ENCODE measurements at places on chromosomes 13 and 19.

- no peak for DNase-seq
Observed at GRCh38 chr13:112724788-112725345, 35.0 kb downstream of the ATP11A start.

- DNase-seq = peak; percentile 46
Observed at GRCh38 chr13:97245011-97245410, 22.9 kb downstream of the MBNL2 start.

DNA sequence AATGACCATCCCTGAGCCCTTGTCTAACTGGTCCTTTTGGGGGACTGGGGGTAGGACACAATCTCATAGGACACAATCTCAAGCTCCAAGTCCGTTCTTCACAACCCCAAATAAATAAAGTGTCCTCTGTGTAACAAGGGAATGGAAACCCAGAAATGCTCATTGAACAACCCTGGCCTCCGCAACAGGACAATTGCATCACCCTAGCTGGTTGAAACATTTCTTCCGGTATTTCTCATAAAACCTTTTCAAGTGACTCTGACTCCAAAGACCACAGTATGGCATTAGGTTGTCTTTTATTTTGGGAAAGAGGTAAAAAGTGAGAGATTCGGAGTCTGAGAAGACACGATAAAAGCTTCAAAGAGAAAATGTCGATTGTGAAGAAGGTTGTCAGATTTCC is 186.6 kb downstream of the ZNF536 start:
- no peak for DNase-seq

DNA sequence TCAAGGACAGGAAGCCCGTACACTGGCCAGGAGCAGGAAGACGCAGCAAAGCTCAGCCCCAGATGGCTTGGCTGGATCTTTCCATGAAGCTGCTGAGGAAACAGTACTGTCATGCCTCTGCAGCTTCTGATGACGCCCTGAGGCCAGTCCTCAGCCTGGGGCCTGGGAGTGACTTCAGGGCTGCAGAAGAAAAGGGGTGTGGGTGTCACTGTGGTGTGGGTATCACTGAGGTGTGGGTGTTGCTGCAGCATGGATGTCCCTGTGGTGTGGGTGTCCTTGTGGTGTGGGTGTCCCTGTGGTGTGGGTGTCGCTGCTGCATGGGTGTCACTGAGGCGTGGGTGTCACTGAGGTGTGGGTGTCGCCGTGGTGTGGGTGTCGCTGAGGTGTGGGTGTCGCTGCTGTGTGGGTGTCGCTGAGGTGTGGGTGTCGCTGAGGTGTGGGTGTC is 12.0 kb upstream of the GAS6 start:
- no peak for DNase-seq

DNA sequence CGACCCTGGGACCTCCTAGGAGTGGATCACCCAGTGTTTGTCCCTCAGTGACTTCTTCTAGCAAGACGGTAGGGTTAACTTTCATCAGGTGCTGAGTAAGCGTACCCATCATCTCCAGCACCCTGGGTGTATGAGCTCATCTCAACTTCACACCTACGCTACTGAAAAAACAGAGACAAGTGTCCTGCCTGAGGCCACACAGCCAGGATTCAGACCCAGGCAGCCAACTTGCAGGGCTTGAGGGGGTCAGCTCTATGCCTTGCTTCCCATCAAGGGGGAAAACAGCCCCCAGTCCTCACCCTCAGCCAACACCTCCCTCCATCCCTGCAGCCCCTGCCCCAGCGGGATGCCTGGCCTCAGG is 4.6 kb downstream of the TLE2 start:
- DNase-seq = no peak

DNA sequence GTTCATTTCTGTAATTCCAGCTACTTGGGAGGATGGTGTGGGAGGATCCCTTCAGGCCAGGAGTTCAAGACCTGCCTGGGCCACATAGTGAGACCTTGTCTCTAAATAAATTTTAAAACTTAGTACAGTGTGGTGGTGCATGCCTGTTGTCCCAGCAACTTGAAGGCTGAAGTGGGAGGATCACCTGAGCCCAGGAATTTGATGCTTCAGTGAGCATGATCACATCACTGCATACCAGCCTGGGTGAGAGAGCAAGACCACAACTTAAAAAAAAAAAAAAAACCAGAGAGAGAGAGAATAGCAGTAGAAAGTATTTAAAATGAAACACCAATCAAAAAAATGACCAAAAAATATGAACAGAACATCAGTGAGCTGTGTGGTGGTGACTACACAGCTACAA is 7.1 kb upstream of the ZNF823 start:
- DNase-seq = no peak

DNA sequence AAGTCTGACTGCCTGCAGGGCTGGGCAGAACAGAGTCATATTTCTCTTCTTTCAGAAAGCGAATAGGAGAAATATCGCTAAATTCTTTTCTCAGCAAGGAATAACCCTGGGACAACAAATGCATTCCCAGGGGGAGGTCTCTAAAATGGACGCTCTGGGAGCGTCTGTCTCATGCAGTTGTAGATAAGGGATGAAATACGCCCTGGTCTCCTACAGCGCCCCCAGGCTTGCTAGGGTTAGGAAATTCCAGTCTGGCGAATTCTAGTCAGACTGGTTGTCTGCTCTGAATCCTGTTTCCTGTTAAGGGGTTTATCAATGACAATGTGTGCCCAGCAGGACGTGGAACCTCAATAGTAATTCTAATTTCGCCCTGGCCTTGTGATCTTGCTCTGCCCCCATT is 1214.1 kb downstream of the DIAPH3 start:
- no peak for DNase-seq

DNA sequence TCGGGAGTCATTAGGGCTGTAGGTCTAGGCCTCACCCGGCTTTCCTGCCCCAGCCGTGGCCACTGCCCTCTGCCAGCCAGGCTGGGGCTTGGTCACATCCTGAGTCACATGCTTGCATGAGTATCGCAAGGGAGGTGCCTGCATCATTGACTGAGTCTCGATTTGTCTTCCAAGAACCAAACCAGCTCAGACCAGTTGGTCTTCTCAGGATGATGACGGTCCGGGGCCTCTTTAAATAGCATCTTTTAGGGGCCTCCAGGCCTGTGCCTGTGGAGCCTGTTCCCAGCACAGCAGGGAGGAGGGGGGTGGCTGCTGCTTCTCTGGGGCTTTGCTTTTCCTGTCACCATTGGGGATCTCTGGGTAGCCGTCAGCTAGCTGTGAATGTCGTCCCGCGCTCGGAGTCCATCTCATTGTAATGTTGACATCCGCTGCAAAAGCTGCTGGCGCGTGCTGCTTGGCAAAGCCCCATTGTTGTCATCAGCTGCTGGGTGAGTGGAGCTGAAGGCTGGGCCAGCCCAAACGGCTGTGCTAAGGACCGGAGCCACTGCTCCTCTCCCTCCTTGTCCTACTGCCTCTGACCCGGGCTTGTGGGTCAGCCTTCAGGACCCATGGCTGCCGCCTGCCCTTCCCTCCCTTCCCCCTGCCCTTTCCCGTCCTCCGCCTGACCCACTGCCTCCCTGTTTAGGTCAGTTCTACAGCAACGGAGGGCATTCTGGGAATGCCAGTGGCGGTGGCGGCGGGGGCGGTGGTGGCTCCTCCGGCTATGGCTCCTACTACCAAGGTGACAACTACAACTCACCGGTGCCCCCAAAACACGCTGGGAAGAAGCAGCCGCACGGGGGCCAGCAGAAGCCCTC is 14.3 kb upstream of the QTRT1 start:
- DNase-seq = peak; percentile 72

DNA sequence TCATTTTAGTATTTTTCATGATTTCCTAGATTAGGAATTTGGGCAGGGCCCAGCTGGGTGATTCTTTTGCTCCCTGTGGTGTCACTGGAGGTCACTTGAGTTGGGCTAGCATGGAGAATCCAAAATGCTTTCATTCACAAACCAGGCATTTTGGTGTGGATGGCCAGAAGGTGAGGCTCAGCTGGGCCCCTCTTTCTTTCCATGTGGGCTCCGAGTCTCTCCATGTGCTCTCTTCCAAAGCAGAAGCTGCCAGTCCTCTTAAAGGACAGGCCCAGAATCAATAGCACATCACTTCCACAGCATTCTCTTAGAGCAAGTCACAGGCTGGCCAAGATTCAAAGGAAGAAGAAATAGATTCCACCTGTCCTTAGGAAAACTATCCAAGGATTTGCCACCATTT is 21.8 kb upstream of the IGLON5 start:
- no peak for DNase-seq

GRCh38 chr13:75801388-75801945 is 165.3 kb downstream of the LMO7 start:
- DNase-seq = no peak

DNA sequence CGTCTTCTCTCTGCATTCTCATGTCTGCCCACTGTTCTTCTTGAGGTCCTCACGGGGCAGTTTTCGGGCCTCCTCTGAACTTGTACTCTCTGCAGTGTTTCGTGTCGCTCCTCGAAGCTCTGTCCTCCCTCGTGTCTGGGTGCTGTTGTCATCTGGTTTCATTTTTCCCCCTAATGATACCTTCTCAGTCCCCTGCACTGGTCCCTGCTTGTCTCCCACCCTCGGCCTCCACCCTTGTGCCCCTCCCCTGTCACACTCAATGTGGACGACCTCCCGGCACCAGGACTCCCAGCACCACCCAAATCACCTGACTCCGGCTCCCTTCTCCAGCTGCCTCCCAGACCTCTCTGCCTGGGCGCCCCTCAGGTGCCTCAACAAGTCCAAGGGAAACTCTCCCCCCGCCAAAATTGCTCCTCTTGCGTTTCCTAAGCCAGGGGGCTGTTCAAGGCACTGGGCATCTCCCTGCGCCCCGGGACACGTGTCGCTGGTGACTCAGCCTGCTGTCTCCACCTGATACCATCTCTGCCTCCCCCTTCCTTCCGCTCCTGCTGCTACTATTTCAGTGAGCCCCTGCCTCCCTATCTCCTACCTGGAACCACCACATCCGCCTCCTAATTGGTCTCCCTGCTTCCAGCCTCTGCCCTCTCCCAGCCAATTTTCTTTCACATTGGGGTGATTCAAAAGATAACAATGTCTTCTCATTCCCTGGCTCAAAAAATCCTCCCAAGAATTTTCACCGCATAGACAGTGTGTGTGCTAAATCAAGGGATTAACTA is 49.5 kb downstream of the RFX2 start:
- DNase-seq = no peak

GRCh38 chr13:81686877-81687276 is 1346.0 kb upstream of the SPRY2 start:
- DNase-seq = peak; percentile 0

DNA sequence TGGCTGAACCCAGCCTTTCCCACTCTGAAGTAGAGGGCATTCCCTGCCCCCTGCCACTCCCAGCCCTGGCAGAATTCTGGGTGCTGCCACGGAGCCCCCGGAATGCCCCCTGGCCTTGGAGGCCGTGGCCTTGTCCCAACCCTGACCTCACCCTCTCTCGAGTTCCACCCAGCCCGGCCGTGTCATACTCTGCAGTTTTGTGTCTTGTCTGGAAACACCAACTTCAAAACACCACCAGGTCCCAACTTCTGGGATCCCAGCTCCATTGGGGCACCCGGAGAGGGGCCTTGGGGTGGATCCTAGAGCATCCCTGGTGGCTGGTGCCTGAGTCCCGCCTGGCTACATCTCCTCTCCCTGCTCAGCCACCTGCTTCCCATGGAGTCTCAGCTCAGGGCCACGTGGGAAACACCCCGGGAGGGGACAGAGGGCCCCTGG is 81.4 kb upstream of the MCF2L start:
- no peak for DNase-seq

DNA sequence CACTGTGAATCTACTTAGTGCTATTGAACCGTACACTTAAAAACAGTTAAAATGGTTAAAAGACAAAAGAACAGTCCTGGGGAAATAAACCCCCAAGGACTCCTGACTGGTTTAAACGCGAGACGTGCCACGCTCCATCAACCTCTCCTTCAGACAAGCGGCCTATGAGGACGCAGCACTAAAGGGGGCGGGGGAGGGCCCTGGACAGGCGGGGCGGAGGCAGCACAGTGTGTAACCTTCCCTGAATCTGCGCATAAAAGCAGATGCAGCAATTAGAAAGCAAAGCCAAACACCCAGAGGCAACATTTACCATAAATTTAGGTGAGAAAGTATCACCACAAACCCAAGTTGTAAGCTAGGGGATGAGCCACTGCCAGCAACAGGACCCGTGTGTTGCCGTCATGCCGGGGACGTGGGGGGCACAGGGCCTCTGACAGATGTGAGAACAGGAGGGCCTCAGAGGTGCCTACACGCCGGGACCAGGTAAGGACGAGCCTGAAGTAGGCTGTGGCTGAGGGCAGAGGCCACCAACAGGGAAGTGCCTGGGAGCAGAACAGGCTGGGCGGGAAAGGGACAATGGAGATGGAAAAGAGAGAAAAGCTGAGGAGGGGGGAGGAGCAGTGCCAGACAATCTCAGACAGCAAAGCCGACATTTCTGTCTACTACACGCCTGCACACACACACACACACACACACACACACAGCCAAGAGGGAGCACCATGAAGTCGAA is 15.3 kb upstream of the ADPRHL1 start:
- no peak for DNase-seq

DNA sequence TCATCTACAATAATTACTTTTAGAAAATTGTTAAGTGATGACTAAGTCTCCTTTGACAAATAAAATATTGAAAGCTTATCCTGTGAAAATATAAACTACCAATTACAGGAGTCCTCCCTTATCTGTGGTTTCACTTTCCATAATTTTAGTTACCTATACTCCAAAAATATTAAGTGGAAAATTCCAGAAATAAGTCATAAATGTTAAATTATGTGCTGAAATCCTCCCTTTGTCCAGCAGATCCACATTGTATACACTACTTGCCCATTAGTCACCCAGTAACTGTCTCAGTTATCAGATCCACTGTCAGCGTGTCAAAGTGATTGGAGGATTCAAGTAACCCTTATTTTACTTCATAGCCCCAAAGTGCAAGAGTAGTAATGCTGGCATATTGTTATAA is 98.1 kb downstream of the SERP2 start:
- DNase-seq = no peak

DNA sequence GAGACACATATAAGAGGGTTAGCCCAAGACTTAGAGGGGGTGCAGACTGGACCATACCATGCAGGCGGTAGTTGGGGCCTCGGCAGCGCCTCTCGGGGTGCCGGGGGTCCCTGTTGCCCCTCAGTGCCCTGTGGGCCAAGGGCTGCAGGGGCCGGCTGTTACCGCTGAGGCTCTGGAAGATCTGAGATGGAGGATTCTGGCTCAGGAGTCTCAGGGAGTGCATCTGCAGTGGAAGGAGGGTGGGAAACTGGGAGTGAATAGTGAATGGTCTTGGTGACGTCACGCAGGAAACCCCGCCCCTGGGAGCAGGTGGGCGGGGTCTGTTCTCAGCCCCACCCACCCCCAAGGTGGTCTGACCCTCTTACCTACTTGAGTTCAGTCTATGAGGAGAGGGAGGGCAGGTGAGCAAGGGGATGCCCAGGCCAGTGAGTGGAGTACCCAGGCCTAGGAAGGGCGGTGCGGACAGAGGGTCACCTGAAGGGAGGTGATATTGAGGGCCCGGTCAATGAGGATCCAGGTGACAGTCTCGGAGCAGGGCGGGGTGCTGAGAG is 1.7 kb upstream of the DBP start:
- DNase-seq = no peak

- DNase-seq = no peak
Observed at GRCh38 chr13:42040730-42041010, 7.8 kb upstream of the DGKH start.

DNA sequence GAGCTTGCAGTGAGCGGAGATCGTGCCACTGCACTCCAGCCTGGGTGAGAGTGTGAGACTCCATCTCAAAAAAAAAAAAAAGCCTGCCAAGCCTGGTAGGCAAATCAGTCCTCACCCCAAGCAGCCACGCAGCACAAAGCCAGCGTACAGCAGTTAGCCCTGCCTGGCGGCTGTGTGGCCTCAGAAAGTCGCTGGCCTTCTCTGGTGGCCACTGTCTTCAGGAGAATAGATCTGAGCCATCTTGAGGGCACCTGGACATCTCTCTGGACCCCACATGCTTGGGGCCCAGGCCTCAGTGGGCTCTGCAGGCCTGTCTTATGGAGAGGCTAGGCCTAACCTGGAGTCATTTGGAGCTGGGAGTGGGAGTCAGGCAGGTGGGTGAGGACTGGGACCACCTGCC is 23.0 kb downstream of the PIAS4 start:
- no peak for DNase-seq

Measured in midbrain (tissue), 1 donor.